Glomerular endothelial cell (primary cell): ENCODE measurements at places on chromosomes 7 and 10. TPM values are rescaled to one million over a fixed set of nuclear protein-coding genes. Genes with fewer than 3 reads are reported as not detected.

DNA sequence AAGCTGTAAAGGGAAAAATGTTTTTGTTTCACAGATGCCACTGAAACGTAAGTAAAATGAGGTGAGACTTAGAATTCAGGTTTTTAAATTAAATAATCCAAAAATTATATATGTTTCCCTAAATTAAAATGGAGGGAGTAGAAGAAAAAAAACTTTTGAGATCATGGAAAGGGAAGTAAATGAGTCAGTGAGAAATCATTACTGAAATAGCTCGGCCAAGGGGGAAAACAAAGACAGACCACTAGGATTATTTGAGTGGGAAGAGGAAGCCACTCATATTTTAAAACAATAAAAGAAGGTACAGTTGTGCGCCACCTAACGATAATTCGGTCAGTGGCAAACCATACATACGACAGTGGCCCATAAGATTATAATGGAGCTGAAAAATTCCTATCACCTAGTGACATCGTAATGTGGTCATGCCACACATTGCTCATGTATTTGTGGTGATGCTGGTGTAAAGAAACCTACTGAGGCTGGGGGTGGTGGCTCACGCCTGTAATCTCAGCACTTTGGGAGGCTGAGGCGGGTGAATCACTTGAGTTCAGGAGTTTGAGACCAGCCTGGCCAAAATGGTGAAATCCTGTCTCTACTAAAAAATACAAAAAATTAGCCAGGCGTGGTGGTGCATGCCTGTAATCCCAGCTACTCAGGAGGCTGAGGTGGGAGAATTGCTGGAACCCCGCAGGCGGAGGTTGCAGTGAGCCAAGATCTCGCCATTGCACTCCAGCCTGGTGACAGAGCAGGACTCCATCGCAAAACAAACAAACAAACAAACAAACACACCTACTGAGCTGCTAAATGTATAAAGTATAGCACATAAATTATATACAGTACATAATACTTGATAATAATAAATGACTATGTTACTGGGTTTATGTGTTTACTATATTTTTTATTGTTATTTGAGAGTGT, 64.7 kb downstream of the MKX start:
- DNase-seq, result no peak

The SUV39H2 gene
- total RNA-seq, result 6.2 and 9.8 TPM in 2 replicates

The GOT1 gene
- total RNA-seq, result 14.4 and 22.1 TPM in 2 replicates

The CALCR gene
- not detected in 2 replicates for total RNA-seq

The NAT16 gene
- not detected in 2 replicates for total RNA-seq

The STAG3 gene
- 0.15 and 1.1 TPM in 2 replicates for total RNA-seq

DNA sequence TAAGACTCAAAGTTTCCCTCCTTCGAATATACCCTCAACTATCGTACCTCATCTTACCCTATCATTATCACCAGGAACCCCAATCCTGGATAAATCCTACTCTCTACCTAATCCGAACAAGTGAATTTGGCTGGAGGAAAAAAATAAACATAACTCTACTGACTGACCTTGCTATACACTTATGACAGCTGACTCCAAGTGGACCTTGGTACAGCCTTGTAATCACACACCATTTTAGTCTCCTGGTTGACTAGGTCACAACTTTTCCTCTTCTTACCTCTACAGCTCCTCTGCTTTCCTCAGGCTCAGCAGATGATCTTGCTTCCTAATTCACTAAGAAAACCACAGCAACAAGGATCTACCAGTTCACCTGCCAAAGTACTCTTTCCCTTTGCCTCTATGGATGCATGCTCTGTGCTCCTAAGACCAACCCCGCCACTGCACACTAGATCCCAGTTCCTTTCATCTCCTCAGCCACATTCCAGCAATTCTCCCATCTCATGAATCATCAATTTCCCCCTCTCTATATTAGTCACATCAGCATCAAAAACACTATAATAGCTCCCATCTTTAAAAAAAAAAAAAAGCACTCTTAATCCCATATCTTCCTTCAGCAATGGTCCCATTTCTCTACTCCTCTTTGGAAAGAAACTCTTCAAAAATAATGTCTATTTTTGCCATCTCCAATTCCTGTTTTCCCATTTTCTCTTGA, 35.5 kb downstream of the COA1 start:
- DNase-seq, result no peak
